Astrocyte (in vitro differentiated cells and primary cell): ENCODE measurements at places on chromosomes 2 and 18. TPM values are rescaled to one million over a fixed set of nuclear protein-coding genes. Genes with fewer than 3 reads are reported as not detected.

DNA sequence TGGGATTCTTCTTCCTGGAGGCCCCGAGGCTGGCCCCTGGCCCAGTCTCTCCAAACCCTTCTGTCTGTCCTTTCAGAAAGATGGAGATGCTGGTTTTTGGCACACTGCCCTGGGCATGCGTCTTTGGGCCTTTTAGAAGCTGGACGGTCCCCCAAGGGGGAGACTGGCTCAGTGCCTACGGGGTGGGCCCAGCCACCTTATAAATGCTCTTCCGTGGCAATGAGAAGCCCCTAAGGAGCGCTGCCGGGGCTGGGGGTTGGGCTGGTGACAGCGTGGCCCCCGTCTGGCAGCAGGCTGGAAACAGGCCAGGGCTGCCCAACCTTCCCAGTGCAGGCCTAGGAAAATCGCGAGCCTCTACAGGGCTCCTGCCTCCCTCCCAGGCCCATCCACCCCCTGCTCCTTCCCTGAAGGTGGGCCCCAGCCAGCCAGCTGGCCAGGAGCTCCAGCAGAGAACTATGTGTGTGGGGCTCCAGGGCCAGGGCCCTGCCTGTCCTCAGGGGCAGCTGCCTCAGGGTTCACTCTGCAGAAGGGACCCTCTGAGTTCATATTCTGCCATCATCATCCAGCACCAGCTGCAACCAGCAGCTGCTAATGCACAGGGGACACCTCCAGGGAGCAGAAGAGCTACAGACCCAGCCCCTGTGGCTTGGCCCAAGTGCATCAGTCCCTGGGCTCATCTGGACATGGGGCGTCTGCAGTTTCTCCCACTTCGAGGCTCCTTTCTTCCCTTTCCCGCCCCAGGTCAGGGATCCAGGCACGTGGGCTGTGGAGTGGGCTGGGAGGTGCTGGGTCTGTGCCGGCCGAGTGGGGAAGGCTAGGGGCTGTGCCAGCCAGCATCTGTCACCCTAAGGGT is 107.6 kb upstream of the OTOS start:
- H3K4me3 ChIP-seq = no peak overlapping the region
- no peak overlapping the region for H3K27ac ChIP-seq
- H3K4me1 ChIP-seq = peaks cover 20% of the 10 kb centered on the region
- no peaks in the 10 kb centered on the region for H3K36me3 ChIP-seq

DNA sequence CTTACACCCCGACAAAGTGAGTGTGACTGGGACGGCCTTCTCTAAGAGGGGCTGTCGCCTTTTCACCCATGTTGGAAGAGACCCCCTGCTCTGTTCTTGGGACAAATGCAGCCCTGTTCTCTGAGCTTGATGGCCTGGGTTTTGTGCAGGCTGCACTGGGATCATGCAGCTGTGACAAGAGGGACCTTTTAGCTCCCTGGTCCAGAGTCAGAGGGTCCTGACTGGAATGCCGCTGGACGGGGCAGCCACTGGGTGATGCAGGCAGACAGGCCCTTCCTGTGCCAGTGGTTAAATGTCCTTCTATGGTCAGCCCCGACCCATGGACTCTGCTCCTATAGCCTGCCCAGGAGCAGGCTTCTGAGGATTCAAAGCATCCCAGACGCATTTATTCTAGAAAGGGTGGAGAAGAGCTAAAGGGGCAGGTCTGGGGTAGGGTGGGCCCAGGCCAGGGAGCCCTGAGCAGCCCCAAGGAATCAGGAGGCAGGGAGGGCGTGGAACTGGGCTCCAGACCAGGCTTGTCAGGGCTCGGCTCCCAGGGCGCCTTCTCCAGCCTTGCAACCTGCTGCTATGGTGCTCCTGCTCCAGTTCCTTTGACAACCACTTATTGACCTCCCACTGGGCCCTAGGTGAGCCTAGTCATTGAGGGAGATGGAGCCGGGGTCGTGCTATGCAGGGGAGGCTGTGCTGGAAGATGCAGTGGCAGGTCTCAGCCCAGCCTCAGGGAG is 277.9 kb upstream of the HS6ST1 start:
- DNase-seq = no peak
- H3K4me3 ChIP-seq = no peak overlapping the region
- H3K27ac ChIP-seq = no peak overlapping the region
- no peaks in the 10 kb centered on the region for H3K27me3 ChIP-seq

- H3K4me3 ChIP-seq = no peak overlapping the region
- H3K36me3 ChIP-seq = no peaks in the 10 kb centered on the region
- H3K27me3 ChIP-seq = no peaks in the 10 kb centered on the region
- no peaks in the 10 kb centered on the region for H3K4me1 ChIP-seq
- peak; percentile 25 for DNase-seq
These were observed 42.2 kb downstream of the HIBCH start for GRCh38 chr2:190277234-190278112.

DNA sequence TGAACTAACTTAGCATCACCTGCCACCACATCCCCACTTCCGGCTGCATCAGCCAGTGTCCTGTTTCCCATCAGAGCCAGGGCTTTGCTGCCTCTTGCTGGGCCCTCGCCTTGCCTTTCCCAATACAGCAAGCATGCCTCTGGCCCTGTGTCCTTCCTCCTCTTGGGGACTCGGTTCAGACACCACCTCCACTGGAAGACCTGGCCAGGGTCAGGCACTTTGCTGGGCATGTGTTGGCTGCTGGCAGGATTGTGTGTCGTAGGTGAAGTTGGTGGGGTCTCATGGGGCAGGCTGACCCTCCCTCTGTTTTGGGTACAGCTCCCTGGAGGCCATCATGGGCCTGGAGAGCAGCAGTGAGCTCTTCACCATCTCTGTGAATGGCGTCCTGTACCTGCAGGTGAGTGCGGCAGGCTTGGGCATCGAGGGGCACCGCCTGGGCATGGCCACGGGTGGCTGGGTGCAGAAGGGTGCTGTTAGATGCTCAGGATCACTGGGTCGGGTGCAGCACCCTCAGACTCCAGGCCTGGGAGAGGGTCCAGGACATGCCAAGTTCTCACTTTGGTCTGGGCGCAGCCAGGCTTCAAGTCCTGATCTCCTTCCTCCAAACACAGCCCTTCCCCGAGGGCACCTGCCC is 6.6 kb downstream of the ERFE start:
- H3K4me1 ChIP-seq = peaks cover 48% of the 10 kb centered on the region
- no peaks in the 10 kb centered on the region for H3K27me3 ChIP-seq
- DNase-seq = no peak
- H3K4me3 ChIP-seq = no peak overlapping the region
- H3K36me3 ChIP-seq = no peaks in the 10 kb centered on the region

The ARHGAP28 gene
- total RNA-seq = 15.5 and 16.6 TPM in 2 replicates

GRCh38 chr2:239561446-239562001 is 160.7 kb upstream of the HDAC4 start:
- no peak overlapping the region for H3K27ac ChIP-seq
- no peaks in the 10 kb centered on the region for H3K4me1 ChIP-seq
- H3K36me3 ChIP-seq = no peaks in the 10 kb centered on the region
- DNase-seq = no peak
- no peaks in the 10 kb centered on the region for H3K27me3 ChIP-seq

The KIAA2012 gene
- not detected in 2 replicates for total RNA-seq

The LHCGR gene
- not detected in 2 replicates for total RNA-seq

GRCh38 chr18:28075501-28075900 is 101.4 kb downstream of the CDH2 start:
- peaks cover 31% of the 10 kb centered on the region for H3K4me1 ChIP-seq
- H3K27ac ChIP-seq = no peak overlapping the region
- no peak overlapping the region for H3K4me3 ChIP-seq
- DNase-seq = no peak
- H3K27me3 ChIP-seq = no peaks in the 10 kb centered on the region

The CCDC142 gene
- total RNA-seq = 10.6 and 11.2 TPM in 2 replicates

The IRS1 gene
- total RNA-seq = 34.2 and 45.0 TPM in 2 replicates

- no peak overlapping the region for H3K27ac ChIP-seq
- no peak overlapping the region for H3K4me3 ChIP-seq
- H3K36me3 ChIP-seq = no peaks in the 10 kb centered on the region
- H3K4me1 ChIP-seq = peaks cover 4% of the 10 kb centered on the region
- no peak for DNase-seq
- peaks cover 8% of the 10 kb centered on the region for H3K27me3 ChIP-seq
These were observed 2.6 kb downstream of the HAAO start for GRCh38 chr2:42789751-42790150.
